ENCODE measurements at places on chromosomes 7 and 10.

DNA sequence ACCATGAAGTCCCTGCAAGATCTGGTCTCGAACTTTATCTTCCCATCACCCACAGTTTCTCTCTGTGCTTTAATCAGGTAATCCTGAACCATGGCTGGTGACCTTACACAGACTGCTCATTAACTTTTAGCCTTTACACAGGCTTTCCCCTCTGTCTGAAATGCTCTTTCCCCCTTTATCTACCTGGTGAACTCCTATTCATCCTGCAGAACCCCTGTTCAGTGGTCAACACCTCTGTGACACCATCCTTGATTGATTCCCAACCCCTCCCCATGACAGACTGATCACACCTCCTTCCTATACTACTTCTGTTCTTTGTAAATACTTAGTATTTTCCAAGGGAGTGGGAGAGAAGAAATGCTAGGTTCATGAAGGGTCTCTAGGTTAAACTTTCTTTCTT, 254.0 kb downstream of the RPS24 start:
- no peak for DNase-seq

DNA sequence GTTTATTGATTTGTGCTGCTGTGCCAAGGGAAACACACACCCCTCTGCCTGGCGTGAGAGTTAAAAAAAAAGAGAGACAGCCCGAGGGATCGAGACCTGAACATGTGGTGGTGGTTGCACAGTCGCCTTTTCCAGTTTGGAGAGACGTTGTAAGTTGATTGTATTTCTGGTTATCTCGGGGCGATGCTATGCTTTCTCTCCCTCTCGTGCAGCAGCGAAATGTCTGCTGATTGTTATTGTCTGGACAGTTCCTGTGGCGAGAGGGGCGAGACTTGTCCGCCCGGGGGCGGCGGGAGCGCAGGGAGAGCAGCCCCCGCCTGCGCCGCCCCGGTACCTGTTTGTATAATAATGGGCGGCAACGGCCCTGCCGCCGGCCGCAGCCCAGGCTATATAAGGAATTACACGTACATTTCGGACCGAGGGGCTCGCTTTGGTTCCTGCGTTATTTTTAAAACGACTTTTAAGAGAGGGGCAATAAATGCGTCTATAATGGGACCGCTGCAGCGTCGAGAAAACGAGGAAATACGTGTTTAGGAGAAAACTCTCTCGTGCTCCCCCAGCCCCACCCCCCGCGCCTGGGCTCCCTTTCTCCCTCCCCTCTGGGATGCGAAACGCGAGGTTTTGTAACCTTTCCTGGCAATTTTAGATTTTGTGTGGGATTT, 1.7 kb downstream of the ZEB1 start:
- no peak for DNase-seq

GRCh38 chr10:17963431-17963830, 11.7 kb downstream of the SLC39A12 start:
- no peak for DNase-seq

DNA sequence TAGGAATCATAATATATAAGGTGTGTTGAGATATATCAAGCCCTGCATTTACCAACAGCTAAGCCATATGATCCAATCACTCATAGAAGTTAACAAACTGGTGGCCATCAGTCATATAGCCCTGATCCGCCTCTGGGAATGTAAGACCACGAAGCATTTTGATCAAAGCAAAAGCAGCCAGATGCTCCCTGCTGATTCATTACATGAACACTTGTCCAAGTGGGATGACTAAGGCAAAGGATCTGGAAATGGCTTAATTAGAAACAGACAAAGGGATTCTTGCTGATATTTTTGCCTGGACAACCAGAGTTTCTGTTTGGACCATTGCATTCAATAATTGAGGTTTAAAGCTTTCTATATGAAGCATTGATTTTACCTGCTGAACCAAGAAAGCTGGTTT, 535.5 kb downstream of the GPAM start:
- DNase-seq: no peak

DNA sequence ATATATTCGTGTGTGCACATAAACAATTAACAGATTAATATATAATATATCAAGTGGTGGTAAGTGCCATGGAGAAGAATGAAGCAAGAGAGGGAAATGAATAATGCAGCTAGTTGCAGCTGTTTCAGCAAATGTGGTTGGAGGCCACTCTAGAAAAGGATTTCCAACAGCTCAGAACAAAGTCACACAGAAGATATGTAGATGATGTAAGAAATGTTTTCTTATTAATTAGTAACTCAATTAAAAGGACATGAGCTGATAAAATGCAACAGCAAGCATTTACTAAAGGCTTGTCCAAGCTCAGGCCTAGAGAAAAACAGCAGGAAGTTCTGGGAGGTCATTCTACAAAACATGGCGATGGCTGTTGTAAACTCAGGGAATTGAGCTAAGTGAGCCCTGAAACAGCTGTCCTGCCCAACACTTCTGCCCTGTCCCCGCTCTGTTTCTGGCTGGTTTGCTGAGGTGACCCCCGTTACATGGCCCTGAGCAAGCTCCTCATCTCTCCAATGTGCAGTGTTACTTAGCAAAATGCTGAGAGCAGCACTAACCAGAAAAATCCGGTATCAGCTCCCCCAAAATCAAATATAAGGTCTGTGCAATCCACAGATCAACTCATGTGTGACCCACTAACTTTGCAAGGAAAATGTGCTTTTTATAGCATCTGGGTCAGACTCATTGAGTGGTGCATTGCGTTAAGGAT, 23.4 kb upstream of the C10orf67 start:
- no peak for DNase-seq

DNA sequence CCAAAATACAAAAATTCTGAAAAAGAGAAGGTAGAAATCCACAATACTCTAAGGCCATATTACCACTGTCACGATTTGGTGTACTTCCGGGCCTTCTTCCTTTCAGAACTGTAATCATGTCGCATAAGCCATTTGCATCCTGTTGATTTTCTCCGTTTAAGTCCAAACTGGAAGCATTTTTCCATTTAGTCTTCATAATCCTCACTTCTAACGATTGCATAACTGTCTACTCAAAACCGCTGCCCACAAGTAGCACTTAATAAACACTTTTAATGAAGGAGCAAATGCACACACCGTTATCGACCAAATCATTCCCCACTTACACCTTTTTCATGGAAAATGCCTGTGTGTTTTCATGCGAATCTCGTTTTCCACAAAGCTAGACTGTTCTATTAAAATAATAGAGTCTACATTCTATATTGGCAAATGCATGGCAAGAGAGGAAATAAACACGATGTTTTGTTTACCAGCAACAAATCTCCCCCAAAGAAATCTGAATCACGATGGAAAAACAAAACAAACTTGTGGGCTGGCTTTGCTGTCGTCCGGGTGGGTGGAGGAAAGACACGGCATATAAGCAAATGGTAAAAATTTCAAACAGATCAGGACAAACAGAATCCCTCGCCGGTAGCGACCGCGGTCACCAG, 1.0 kb downstream of the ATE1 start:
- DNase-seq: peak; percentile 0

DNA sequence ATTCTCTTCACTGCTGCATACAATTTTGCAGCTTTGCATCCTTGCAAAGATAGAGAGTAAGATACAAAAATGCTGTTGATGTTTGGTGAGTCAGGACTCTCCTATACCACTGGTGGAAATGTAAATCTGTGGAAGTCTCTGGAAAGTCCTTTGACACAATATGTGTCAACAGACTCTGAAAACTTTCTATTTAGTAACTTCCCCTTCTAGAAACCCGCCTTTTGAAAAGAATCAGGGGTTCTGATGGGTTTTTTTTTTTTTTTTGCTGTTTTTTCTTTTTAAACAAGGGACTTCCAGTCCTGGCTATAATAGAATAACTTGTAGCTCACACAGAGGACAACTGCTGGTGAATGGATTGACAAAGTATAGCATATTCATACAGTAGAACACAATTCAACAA, 16.4 kb downstream of the NOD1 start:
- no peak for DNase-seq
